ENCODE measurements at places on chromosomes 1 and 21.

GRCh38 chr1:230282157-230282556, 144.0 kb downstream of the PGBD5 start:
- H3K27ac ChIP-seq: no peak overlapping the region
- H3K4me3 ChIP-seq: no peak overlapping the region
- H3K36me3 ChIP-seq: peaks cover 37% of the 10 kb centered on the region
- H3K27me3 ChIP-seq: no peaks in the 10 kb centered on the region
- DNase-seq: no peak

- H3K4me1 ChIP-seq: no peaks in the 10 kb centered on the region
- no peak overlapping the region for H3K27ac ChIP-seq
- DNase-seq: no peak
- no peaks in the 10 kb centered on the region for H3K36me3 ChIP-seq
- no peak overlapping the region for H3K4me3 ChIP-seq
Measured at GRCh38 chr1:203103216-203103615, 17.4 kb upstream of the MYOG start.

- no peak overlapping the region for H3K27ac ChIP-seq
- no peak for DNase-seq
- peaks cover 4% of the 10 kb centered on the region for H3K27me3 ChIP-seq
Measured at GRCh38 chr1:18104546-18105100, 3.0 kb upstream of the IGSF21 start.

DNA sequence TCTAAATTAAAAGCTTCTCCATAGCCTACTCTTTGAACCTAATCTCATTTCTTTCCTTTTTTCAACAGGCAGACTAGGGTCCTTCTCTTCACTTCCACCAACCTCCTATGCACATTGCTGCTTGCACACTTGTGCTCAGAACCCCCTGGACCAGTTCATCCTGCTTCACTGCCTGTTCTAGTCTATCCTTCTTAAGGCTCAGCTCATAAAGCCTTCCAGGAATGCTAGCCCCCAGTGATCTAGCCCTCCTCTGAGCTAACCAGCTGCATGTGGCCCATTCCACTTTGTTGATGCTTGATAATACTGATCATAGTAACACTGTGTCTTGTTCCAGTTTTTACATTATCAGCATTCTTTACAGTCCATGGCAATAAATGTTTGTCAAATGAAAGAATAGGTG, 22.9 kb upstream of the PHGDH start:
- DNase-seq: no peak
- no peak overlapping the region for H3K4me3 ChIP-seq
- H3K36me3 ChIP-seq: no peaks in the 10 kb centered on the region
- H3K27ac ChIP-seq: no peak overlapping the region
- no peaks in the 10 kb centered on the region for H3K27me3 ChIP-seq

GRCh38 chr1:8284127-8284526, 33.8 kb upstream of the SLC45A1 start:
- no peaks in the 10 kb centered on the region for H3K36me3 ChIP-seq
- H3K4me1 ChIP-seq: no peaks in the 10 kb centered on the region
- no peak overlapping the region for H3K27ac ChIP-seq
- no peak overlapping the region for H3K4me3 ChIP-seq
- H3K27me3 ChIP-seq: no peaks in the 10 kb centered on the region

- DNase-seq: no peak
- H3K27ac ChIP-seq: no peak overlapping the region
- H3K4me1 ChIP-seq: no peaks in the 10 kb centered on the region
- no peak overlapping the region for H3K4me3 ChIP-seq
- H3K36me3 ChIP-seq: no peaks in the 10 kb centered on the region
Measured at GRCh38 chr1:111818081-111818480, 62.4 kb downstream of the DDX20 start.

- H3K4me3 ChIP-seq: peak overlapping the region; percentile 86
- peak overlapping the region; percentile 90 for H3K27ac ChIP-seq
- no peak for DNase-seq
- H3K4me1 ChIP-seq: peaks cover 29% of the 10 kb centered on the region
Measured at GRCh38 chr1:207868251-207868773, 42.6 kb downstream of the CD34 start.

GRCh38 chr1:207983044-207983635, 72.2 kb upstream of the CD34 start:
- H3K27ac ChIP-seq: no peak overlapping the region
- H3K4me3 ChIP-seq: no peak overlapping the region
- no peak for DNase-seq
- H3K4me1 ChIP-seq: no peaks in the 10 kb centered on the region
- no peaks in the 10 kb centered on the region for H3K27me3 ChIP-seq

DNA sequence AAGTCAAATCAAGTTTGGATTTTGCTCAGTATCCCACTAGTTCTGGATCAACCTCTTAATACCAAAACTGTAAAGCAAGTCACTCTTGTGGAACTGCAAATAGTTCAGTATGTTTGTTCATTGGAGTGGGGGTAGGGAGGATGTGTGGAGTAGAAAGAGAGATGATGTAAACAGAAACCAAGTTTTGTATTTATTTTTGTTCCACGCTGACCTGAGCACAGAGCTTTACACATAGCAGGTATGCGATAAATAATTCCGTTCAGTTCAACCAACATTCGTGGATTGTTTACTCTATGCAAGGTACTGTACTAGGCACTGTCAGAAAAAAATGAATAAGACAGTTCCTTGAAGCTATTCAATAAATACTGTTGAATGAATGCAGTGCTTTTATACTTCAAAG, 4.5 kb upstream of the ZNF644 start:
- H3K27ac ChIP-seq: no peak overlapping the region
- H3K4me3 ChIP-seq: no peak overlapping the region
- H3K4me1 ChIP-seq: peaks cover 12% of the 10 kb centered on the region

- no peaks in the 10 kb centered on the region for H3K4me1 ChIP-seq
- H3K36me3 ChIP-seq: no peaks in the 10 kb centered on the region
- no peak overlapping the region for H3K4me3 ChIP-seq
- H3K27ac ChIP-seq: no peak overlapping the region
- H3K27me3 ChIP-seq: no peaks in the 10 kb centered on the region
- no peak for DNase-seq
Measured at GRCh38 chr21:14613486-14614224, 67.5 kb upstream of the SAMSN1 start.

DNA sequence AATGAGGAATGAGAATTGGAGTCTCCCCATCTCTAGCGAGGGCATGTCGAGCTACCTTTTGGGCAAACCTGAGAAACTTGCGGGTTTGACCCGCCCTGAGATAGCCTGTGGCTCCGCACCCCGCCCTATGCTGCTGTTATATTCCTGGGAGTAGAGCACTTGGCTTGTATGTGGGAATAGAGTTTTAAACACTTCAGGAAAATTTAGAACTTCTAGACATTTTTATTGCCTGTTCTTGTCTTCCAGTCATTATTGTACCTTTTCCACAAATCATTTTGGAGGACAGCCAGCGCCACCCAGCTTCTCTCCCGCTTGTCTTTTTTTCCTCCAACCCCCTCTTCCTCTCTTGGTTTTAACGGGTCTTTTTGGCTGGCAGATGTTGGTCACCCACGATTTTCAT, 738 bp downstream of the GNPAT start:
- no peaks in the 10 kb centered on the region for H3K27me3 ChIP-seq
- H3K4me3 ChIP-seq: peak overlapping the region; percentile 90

DNA sequence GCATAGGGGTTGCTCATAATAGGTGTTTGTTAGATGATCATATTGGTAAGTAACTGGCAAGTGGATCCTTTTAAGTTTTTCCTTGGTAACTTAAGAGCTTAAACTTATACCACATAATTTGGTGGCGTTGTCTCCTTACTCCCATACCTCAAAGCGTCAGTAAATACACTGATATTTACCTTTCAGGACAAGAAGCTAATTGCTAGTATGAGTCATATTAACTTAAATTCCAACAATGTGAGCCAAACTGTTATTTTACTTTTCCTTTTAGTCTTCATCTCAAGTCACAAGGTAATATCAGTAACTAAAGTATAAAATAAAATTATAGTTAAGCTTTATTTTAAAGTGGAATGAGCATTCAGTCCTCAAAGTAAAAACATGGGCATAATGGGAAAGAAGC, 9.0 kb upstream of the SH3GLB1 start:
- H3K27ac ChIP-seq: no peak overlapping the region
- no peaks in the 10 kb centered on the region for H3K27me3 ChIP-seq
- no peaks in the 10 kb centered on the region for H3K36me3 ChIP-seq
- H3K4me1 ChIP-seq: no peaks in the 10 kb centered on the region
- no peak for DNase-seq
- no peak overlapping the region for H3K4me3 ChIP-seq

GRCh38 chr1:230735447-230735846, 11.7 kb upstream of the CAPN9 start:
- H3K4me3 ChIP-seq: no peak overlapping the region
- no peak for DNase-seq
- H3K27me3 ChIP-seq: no peaks in the 10 kb centered on the region
- no peak overlapping the region for H3K27ac ChIP-seq
- H3K36me3 ChIP-seq: no peaks in the 10 kb centered on the region
- H3K4me1 ChIP-seq: no peaks in the 10 kb centered on the region

DNA sequence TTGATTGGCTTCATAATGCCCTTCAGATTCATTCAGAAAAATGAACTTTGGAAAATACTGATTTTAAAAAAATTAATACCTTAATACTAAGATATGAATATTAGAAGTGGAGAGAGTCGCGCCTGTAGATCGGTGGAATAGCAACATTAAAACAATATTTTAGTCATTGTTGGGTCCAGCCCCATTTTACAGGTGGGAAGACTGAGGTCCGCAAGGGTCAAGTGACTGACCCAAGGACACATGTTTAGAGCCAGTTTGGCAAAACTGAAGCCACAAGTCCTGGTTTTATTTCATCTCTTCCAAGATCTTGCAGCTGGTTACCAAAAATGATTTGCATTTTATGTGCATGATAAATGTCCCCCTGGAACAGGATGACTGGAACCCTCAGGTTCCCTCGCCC, 113.6 kb upstream of the TMEM51 start:
- no peak for DNase-seq
- H3K4me3 ChIP-seq: no peak overlapping the region
- no peak overlapping the region for H3K27ac ChIP-seq
- no peaks in the 10 kb centered on the region for H3K36me3 ChIP-seq
- H3K27me3 ChIP-seq: no peaks in the 10 kb centered on the region

- H3K27ac ChIP-seq: no peak overlapping the region
- no peak overlapping the region for H3K4me3 ChIP-seq
- H3K27me3 ChIP-seq: no peaks in the 10 kb centered on the region
- no peak for DNase-seq
Measured at GRCh38 chr21:25722631-25723030, 12.1 kb downstream of the ATP5PF start.

DNA sequence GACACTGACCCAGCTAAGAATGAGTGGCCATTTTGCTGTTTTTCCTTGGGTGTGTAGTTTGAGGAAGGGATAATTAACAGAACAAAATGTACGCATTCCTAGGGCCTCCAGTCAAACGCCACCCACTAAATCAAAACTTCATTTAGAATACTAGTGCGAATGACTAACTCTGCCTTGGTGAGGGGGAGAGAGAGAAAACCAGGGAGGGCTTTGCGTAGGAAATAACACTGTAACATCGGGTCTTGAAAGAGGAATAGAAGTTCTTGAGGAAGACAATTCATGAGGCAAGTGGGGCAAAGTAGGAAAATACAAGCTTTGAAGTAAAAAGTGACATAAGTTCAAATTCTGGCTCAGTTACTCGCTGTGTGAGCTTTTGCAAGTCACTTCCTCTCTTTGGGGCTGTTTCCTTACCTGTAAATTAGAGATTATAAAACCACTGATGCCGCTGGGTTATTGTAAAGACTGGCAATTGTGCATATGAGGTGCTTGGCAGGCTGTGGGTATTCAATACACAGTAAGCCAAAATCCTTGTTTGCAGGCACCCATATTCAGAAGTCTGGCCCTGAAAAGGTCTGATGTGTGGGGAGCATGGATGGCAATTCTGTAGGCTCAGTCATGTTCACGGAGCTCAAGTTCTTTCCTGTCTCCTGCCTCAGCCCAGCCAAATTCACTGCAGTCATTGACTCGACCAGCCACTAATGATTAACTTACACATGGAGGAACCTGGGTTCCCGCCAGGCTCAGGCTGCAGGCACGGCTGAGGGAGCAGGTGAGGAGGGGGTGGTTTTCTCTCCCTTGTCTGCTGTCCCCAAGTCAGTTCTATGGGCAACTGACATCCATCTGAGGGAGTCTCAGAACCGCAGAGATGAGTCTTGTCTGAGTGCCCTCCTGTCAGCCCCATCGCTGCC, 140.3 kb upstream of the CSF3R start:
- H3K27me3 ChIP-seq: no peaks in the 10 kb centered on the region
- no peaks in the 10 kb centered on the region for H3K4me1 ChIP-seq
- no peaks in the 10 kb centered on the region for H3K36me3 ChIP-seq
- DNase-seq: no peak

DNA sequence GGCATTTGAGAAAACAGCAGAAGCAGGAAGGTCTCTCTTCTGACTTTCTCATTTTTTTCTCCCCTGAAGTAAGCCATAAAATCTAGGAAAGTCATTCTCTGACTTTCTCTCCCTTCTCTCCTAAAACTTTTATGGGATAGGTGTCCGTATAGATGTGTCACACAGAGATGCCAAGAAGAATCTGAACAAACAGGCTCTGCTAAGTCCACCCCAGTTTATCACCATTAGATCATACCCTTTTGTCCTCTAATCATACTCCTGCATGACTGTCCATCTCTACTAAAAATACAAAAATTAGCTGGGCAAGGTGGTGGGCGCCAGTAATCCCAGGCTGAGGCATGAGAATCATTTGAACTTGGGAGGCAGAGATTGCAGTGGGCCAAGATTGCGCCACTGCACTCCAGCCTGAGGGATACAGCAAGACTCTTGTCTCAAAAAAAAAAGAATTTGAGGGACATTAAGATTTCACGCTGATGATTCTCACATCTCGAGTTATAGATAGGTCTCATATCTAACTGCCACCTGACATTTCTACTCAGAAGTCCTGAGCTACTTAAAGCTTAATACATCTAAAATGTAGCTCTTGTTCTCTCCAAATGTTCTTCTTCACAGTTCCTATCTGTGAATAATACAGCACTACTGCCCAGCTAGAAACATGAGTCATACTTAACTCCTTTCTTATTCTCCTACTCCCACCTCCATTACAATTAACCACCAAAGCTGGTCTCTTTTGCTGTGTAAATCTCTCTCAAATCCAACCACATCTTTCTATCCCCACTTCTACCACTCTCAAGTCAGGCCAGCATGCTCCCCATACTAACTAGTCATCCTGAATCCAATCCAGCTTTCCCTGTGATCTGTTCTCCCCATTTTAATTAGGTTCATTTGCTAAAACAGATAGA, 47.7 kb downstream of the ZNF644 start:
- no peak overlapping the region for H3K27ac ChIP-seq
- no peak overlapping the region for H3K4me3 ChIP-seq
- H3K4me1 ChIP-seq: no peaks in the 10 kb centered on the region

All from thoracic aorta (tissue), 2 donors.